ENCODE measurements at places on chromosomes 11 and 22.
A peak's percentile ranks its signal among the peaks of the same experiment; 100 is the strongest.

DNA sequence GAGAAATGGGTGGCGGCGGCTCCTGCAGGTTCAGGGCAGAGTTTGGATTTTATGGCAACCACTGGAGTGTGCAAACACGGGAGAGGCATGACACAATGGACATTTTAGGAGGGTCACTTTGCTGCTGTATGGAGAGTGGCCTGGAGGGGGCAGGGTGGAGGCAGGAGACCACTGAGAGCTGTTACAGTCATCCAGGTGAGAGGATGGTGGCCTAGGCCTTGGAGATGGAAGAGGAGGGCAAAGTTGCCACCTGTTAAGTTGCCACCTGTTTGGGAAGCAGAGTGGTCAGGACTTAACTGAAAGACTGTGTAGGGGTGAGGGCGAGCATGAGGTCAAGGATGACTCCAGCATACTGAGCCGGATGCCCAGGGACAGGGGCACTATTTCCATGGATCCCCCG is 2.3 kb upstream of the RAD9A start:
- peak overlapping the region; percentile 17 for H3K27ac ChIP-seq
- H3K27me3 ChIP-seq, result no peaks in the 10 kb centered on the region

- peak overlapping the region; percentile 91 for H3K4me3 ChIP-seq
- ATAC-seq, result no peak
- H3K27me3 ChIP-seq, result no peaks in the 10 kb centered on the region
- peak overlapping the region; percentile 80 for H3K27ac ChIP-seq
- peaks cover 56% of the 10 kb centered on the region for H3K4me1 ChIP-seq
Measured at GRCh38 chr22:38707346-38707745, 1.6 kb downstream of the GTPBP1 start.

DNA sequence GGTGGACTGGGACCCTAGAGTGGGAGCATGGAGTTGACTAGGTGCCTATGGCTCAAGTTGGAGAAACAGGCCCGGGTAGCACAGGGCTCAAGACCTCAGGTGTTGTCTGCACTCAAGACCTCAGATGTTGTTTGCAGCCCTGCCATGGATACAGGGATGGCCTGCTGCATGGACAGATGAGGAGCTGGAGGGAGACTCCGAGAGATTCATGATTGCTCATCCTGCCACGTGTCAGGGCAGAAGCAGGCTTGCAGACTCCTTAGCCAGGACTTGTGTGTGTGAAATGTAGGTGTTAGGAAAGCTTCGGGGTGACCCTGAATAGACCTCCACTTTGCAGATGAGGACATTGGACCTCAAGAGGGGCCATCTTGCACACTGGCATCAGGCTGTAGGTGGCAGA is 921 bp downstream of the CCDC116 start:
- ATAC-seq, result no peak
- H3K4me1 ChIP-seq, result peaks cover 18% of the 10 kb centered on the region
- H3K27ac ChIP-seq, result no peak overlapping the region
- H3K36me3 ChIP-seq, result peaks cover 1% of the 10 kb centered on the region
- no peaks in the 10 kb centered on the region for H3K27me3 ChIP-seq

DNA sequence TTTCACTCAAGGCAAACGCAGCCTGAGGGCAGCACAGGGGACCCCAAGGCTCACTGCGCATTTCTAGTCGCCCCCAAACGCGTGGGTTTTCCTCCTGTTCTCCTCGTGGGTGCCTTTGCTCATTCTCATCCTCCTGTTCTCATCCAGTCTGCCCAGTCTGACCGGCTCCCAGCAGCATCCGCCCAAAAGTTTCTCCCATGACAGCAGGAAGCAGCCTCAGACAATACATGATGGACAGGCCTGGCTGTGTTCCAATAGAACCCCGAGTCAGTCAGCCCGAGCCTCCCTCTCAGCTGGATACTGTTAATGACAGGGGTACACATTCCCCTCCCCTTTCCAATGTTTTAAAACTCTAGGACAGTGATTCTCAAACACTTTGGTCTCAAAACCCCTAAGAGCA is 22.5 kb upstream of the KRTAP5-7 start:
- ATAC-seq, result no peak
- no peaks in the 10 kb centered on the region for H3K4me1 ChIP-seq
- H3K36me3 ChIP-seq, result peaks cover 90% of the 10 kb centered on the region
- no peak overlapping the region for H3K27ac ChIP-seq
- H3K4me3 ChIP-seq, result no peak overlapping the region

GRCh38 chr11:118530683-118531596 is at the start of gene TMEM25:
TSS of gene TMEM25 (plus strand) at chr11:118531192. CDS start at chr11:118531802, 610 bp downstream.
- H3K27me3 ChIP-seq, result no peaks in the 10 kb centered on the region
- peak; percentile 89 for ATAC-seq
- peaks cover 19% of the 10 kb centered on the region for H3K36me3 ChIP-seq
- H3K27ac ChIP-seq, result peak within 1 kb of the TSS; percentile 83

- no peaks in the 10 kb centered on the region for H3K36me3 ChIP-seq
- peak overlapping the region; percentile 84 for H3K27ac ChIP-seq
- peaks cover 16% of the 10 kb centered on the region for H3K4me1 ChIP-seq
- peak overlapping the region; percentile 80 for H3K4me3 ChIP-seq
- H3K27me3 ChIP-seq, result peaks cover 15% of the 10 kb centered on the region
Measured at GRCh38 chr11:75582506-75582894, 20.4 kb downstream of the SERPINH1 start.

DNA sequence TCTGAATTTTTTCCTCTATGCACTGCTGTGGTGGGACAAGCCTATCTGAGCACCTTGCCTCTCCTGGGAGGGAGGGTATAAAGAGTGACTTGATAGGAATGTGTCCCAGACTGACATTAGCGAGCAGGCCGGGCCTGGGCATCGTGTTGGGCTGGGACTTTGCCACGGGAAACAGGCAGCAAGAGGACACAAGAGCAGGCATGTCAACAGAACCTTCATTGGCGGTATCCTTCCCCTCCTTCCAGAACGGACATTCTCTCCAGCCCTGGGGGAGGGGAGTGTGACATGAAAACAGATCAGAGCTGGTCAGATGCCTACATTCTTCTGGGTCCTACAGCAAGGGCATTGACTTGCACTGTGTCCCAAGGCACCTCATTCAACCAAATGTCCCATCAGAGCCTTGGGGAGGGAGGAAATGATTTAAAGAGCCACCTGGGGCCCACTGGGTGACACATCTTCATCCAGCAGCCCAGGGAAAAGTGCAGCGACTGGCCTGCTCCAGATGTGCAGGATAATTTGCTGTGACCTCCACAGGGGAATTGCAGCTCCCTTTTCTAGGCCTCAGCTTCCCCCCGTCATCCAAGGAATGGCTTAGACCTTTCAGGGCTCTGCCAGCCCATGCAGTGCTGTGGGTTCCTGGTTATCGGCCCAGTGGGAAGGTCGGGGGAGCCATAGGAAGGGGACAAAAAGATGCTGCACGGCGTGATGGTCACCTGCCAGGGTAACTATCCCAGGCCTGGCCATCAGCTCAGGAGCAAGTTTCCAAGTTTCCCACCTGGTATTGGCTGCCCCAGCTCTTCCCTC is 21.8 kb upstream of the UVRAG start:
- no peaks in the 10 kb centered on the region for H3K27me3 ChIP-seq
- ATAC-seq, result no peak
- peaks cover 8% of the 10 kb centered on the region for H3K4me1 ChIP-seq
- H3K36me3 ChIP-seq, result peaks cover 75% of the 10 kb centered on the region
- no peak overlapping the region for H3K27ac ChIP-seq

- H3K36me3 ChIP-seq, result no peaks in the 10 kb centered on the region
- no peak overlapping the region for H3K4me3 ChIP-seq
- peak overlapping the region; percentile 63 for H3K27ac ChIP-seq
Measured at GRCh38 chr11:86513746-86514373, 139.2 kb downstream of the CCDC81 start.

DNA sequence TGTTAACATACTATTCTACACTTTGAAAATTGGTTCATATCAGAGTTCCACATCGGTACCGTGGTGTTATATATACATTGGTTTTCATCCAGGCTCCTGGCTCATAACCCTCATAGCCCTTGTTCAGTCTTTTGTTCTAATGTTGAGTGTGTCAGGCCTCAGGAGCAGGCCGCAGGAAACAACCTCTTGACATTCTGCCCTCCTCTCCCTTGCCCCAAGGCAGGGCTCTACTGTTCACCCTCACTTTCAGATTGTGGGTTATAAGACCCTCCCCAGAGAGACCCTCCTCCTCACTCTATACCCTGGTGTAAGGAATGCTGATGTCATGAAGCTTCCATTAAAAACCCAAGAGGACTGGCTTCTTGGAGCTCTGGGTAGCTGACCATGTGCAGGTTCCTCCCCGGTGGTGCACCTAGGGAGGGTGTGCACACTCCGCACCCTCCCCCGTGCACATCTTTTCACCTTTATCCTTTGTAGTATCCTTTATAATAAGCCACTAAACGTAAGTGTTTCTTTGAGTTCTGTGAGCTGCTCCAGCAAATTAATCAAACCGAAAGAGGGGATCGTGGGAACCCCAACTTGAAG is 12.1 kb downstream of the SSH3 start:
- no peak for ATAC-seq
- no peaks in the 10 kb centered on the region for H3K27me3 ChIP-seq
- peaks cover 22% of the 10 kb centered on the region for H3K4me1 ChIP-seq
- no peak overlapping the region for H3K27ac ChIP-seq
- H3K36me3 ChIP-seq, result no peaks in the 10 kb centered on the region

GRCh38 chr22:46090631-46091201 is 59.6 kb upstream of the PPARA start:
- H3K27ac ChIP-seq, result no peak overlapping the region
- no peak for ATAC-seq
- no peaks in the 10 kb centered on the region for H3K27me3 ChIP-seq
- H3K4me1 ChIP-seq, result peaks cover 8% of the 10 kb centered on the region
- H3K4me3 ChIP-seq, result no peak overlapping the region
- H3K36me3 ChIP-seq, result no peaks in the 10 kb centered on the region

GRCh38 chr22:19738664-19739447 is 15.5 kb downstream of the GP1BB start:
- H3K27ac ChIP-seq, result no peak overlapping the region
- peaks cover 24% of the 10 kb centered on the region for H3K27me3 ChIP-seq
- H3K4me1 ChIP-seq, result no peaks in the 10 kb centered on the region
- ATAC-seq, result no peak
- no peak overlapping the region for H3K4me3 ChIP-seq

DNA sequence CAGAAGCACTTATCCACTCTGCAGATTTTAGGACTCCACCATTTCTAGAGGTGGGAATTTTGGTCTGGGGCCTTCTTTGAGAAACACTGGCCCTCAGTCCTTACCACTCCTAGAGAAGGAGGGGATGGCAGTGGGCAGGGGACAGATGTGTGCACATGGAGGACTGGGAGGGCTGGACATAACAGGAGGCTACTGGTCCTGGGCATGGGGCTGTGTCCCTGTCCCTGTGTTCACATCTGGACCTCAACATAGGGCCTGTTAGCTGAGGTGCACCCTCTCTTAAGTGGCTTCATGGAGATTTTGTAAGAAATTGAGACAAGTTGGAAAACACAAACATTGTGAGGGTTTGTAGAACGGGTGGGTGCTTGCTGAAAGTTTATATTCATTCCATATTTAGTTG is 103.4 kb downstream of the ATXN10 start:
- no peak for ATAC-seq
- H3K4me3 ChIP-seq, result peak overlapping the region; percentile 41
- H3K4me1 ChIP-seq, result peaks cover 62% of the 10 kb centered on the region
- H3K36me3 ChIP-seq, result peaks cover 50% of the 10 kb centered on the region
- H3K27me3 ChIP-seq, result no peaks in the 10 kb centered on the region

GRCh38 chr22:49179175-49179574 is 648.5 kb downstream of the BRD1 start:
- no peak for ATAC-seq
- H3K36me3 ChIP-seq, result no peaks in the 10 kb centered on the region
- no peak overlapping the region for H3K27ac ChIP-seq

- H3K27ac ChIP-seq, result peak overlapping the region; percentile 6
- peaks cover 27% of the 10 kb centered on the region for H3K36me3 ChIP-seq
- peaks cover 78% of the 10 kb centered on the region for H3K4me1 ChIP-seq
- no peak for ATAC-seq
- no peak overlapping the region for H3K4me3 ChIP-seq
- no peaks in the 10 kb centered on the region for H3K27me3 ChIP-seq
Measured at GRCh38 chr11:75775056-75775455, 6.5 kb downstream of the DGAT2 start.

DNA sequence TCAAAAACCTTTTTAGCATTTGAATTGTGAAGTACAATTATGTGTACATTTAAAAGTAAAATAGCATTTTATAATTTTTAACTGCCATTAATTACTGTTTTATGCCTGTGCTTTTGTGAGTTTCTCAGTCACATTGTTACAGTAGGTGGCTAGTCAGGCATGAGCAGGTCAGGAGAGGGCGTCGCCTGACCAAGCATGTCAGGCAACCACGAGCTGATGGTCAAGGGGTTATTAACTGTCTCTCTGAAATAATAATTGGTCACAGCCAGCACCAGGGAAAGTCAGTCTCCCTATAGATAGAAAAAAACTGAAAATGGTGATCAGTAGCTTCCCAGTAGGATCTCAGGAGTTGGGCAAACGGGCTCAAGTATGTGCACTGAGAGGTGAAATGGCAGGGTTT is 19.4 kb upstream of the CCDC81 start:
- no peak overlapping the region for H3K4me3 ChIP-seq
- H3K27me3 ChIP-seq, result peaks cover 6% of the 10 kb centered on the region
- H3K27ac ChIP-seq, result no peak overlapping the region
- H3K4me1 ChIP-seq, result no peaks in the 10 kb centered on the region
- H3K36me3 ChIP-seq, result no peaks in the 10 kb centered on the region

DNA sequence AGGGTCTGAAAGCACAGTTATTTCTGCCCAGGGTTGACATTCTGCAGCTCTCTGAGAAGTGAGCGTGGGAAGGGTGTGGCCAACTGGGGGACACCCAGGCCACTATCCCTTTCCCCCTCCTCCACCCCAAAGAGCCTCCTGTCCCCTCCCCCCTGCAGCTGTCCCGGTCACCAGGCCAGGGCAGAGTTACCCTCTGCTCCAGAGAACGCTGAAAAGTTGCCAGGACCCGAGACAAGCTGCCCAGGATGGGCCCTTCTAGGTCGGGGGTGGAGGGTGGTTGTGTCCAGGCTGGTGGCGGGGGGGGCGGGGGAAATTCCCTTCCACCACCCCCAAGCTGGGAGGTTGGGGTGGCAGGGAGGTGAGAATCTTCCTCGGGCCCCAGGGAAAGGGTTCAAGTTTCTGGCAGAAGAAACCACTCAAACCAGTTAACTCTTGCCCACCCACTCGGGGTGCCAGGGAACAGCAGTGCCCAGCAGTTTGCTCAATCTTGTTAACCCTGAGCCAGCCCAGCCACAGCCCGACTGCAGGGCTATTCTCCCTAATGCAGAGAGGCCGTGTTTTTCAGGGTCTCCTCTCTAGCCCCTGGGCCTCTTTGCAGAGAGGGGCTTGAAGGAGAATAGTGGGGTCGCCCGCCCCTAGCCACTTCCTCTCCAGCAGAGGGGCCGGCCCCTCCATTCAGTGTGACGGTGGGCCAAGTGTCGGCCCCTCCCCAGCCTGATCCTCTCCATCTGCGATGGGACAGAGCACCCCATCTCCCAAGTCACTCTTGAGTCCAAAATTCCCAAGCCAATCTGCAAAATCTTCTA is 697 bp downstream of the LGALS1 start:
- peak overlapping the region; percentile 95 for H3K27ac ChIP-seq
- ATAC-seq, result peak; percentile 18

DNA sequence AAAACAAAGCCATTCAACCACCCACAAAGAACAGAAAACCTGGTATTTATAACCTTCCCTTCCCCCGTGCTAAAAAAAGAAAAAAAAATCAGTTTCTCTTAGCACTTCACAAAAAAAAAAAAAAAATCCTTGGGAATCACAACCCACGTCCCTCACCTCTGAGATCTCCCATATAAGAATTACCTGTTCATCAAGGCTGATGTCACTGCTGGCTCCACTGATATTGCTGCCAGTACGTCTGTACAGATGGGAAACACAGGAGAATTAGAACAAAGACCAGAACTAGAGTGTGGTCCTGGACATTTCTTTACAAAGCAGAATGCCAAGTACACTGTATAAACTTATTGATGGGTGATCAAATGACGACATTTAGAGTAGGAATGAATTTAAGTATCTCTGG is 14.9 kb downstream of the OSBP start:
- no peaks in the 10 kb centered on the region for H3K27me3 ChIP-seq
- ATAC-seq, result no peak
- H3K27ac ChIP-seq, result no peak overlapping the region
- H3K4me1 ChIP-seq, result peaks cover 8% of the 10 kb centered on the region

Measured in stimulated activated memory B cell treated with anti-CD40 and anti-IgM and Interleukin-4, amounts not matched to agents 10 μg/mL and 1 μg/mL and 100 μg/mL, for 72 hours (primary cell).